ENCODE measurements at places on chromosomes 4 and X. TPM values are rescaled to one million over a fixed set of nuclear protein-coding genes. Genes with fewer than 3 reads are reported as not detected.

Gene ADAMTS3
- polyA plus RNA-seq = not detected

DNA sequence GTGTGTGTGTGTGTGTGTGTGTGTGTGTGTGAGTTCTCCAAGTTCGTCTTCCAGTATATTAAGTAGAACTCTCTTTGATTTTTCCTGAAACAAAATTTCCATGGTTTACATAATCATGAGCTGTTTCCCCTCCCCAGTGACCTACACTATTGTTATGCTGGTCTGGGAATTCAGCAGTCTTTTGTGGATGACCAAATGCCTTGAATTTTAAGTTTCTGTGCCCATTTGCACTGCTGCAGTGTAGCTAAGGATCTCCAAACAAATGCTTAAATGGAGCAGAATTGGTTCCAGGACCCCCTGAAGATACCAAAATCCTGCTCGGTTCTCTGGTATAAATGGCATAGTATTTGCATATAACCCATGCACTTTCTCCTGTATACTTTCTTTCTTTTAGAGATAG, 77.2 kb upstream of the SLC34A2 start:
- H3K27me3 ChIP-seq = no peaks in the 10 kb centered on the region
- H3K36me3 ChIP-seq = no peaks in the 10 kb centered on the region
- H3K4me3 ChIP-seq = no peak overlapping the region

DNA sequence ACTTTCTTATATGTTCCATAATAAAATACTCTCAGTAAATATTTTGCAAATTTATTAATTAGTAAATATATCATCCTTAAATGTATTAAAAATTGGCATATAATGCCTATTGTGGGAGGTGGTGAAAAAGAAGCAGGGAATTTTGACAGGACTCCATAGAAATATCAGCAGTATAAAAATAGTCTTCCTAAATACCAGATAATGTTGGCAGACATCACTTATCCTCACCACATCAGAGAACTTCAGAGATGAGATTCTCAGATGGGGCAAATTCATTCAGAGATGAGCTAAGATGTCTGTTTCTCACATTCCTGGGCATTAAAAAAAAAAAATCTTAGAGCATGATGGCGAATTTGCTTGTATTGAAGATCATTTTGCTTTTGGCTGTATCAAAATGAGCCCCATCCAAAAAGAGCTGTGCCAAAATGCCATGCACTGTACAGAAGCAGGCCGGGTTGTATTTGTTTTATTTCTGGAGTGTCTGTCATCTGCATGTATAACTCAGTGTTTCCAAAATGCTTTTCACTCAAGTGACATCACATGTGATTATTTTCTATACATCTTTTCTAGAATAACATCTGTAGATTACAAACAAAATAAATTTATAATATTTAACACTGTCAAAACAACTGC, 41.7 kb downstream of the ATP8A1 start:
- H3K4me1 ChIP-seq = peaks cover 19% of the 10 kb centered on the region
- H3K27me3 ChIP-seq = no peaks in the 10 kb centered on the region
- peaks cover 28% of the 10 kb centered on the region for H3K36me3 ChIP-seq
- H3K4me3 ChIP-seq = no peak overlapping the region
- no peak overlapping the region for H3K27ac ChIP-seq

Gene PPEF2
- not detected for polyA plus RNA-seq

Gene HAUS3
- polyA plus RNA-seq = 22.4 TPM

DNA sequence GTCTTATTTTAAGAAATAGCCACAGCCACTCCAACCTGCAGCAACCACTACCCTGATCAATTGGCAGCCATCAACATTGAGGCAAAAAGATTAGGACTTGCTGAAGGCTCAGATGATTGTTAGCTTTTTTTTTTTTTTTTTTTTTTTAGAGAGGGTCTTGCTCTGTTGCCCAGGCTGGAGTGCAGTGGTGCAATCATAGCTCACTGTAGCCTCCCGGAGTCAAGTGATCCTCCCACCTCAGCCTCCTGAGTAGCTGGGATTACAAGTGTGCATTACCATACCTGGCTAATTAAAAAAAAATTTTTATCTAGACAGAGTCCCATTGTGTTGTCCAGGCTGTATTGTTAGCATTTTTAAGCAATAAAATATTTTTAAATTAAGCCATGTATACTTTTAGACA, 26.5 kb downstream of the RHOH start:
- no peak for DNase-seq
- H3K4me3 ChIP-seq = no peak overlapping the region
- peak overlapping the region; percentile 27 for H3K27ac ChIP-seq
- H3K4me1 ChIP-seq = peaks cover 92% of the 10 kb centered on the region
- peaks cover 35% of the 10 kb centered on the region for H3K36me3 ChIP-seq

Gene ARX
- not detected for polyA plus RNA-seq

Gene CITED1
- not detected for polyA plus RNA-seq

Gene GAGE12F
- polyA plus RNA-seq = not detected

- H3K36me3 ChIP-seq = no peaks in the 10 kb centered on the region
- H3K27ac ChIP-seq = no peak overlapping the region
- no peaks in the 10 kb centered on the region for H3K4me1 ChIP-seq
- no peaks in the 10 kb centered on the region for H3K27me3 ChIP-seq
- no peak for DNase-seq
- no peak overlapping the region for H3K4me3 ChIP-seq
Observed at GRCh38 chr4:136818811-136819330, 713.4 kb downstream of the PCDH18 start.

DNA sequence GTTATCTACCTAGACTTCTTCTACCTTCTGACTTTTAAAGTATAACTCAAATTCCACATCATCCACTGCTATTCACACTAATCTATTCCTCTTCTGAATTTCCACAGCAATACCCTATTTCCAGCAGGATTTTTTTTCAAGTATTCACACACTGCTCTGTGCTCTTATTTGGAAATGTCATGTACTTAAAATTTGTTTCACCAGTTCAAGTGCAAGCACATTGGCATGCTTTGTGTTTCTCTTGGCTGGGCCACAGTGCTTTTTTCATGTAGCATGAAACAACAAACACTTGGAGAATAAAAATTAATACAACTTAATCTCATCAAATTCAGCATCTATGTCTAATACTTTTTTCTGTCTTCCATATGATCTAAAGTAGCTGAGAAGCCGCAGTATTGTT, 161.8 kb upstream of the PCDH18 start:
- no peaks in the 10 kb centered on the region for H3K4me1 ChIP-seq
- H3K27me3 ChIP-seq = no peaks in the 10 kb centered on the region
- H3K36me3 ChIP-seq = no peaks in the 10 kb centered on the region
- no peak overlapping the region for H3K27ac ChIP-seq

- no peak for DNase-seq
- peak overlapping the region; percentile 77 for H3K27ac ChIP-seq
- H3K27me3 ChIP-seq = no peaks in the 10 kb centered on the region
- peak overlapping the region; percentile 25 for H3K4me3 ChIP-seq
Observed at GRCh38 chrX:65707151-65707550, 39.7 kb downstream of the MSN start.

DNA sequence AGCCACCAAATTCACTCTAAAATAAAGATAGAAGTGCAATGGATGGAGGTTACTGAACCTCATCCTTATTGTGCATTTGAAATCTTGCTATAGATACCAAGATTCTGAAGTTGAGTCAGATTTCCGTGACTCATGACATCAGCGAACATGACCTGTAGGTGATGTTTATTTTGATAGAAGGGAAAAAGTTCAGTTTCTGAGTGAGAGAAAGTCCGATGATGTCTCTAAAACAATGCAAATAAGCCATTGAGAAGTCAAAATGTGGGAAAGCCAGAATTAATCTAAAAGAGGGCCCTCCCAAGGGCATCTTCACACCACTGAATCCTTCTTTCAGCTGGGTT, 20.0 kb downstream of the PHOX2B start:
- H3K27ac ChIP-seq = no peak overlapping the region
- H3K4me3 ChIP-seq = no peak overlapping the region
- no peaks in the 10 kb centered on the region for H3K4me1 ChIP-seq
- no peak for DNase-seq
- no peaks in the 10 kb centered on the region for H3K36me3 ChIP-seq

DNA sequence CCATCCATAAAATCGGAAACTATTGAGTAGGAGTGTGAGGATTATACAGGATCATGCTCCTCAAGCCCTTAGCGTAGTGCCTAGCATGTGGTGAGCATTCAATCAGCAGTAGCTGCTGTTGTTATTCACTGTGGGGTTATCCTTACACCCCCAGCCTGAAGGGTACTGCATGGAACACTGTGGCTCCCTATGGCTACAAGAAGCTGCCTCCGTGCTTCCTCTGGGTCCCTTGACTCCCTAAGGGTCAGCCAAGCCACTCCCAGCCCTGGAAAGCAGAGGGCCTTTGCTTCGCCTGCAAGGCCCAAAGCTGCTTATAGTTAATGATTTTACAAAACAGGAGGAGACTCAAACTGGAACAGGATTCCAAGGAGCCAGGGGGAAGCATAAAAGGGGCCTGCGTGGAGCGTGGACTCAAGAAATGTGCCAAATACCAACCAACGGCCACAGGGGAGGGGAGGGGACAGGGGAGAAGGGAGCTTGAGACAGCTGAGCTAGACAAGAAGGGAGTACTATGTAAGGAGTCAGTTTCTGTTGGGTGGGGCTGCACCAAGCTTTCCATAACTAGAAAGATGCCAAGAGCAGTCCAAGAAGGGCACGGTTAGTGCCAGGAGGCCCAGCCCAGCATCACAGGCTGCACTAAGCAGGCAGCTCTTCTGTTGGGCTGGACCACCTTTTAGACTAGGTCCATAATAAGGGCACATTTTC, 15.9 kb downstream of the SEPTIN6 start:
- peaks cover 42% of the 10 kb centered on the region for H3K4me1 ChIP-seq
- no peaks in the 10 kb centered on the region for H3K27me3 ChIP-seq
- peak overlapping the region; percentile 64 for H3K4me3 ChIP-seq
- DNase-seq = no peak

All from naive B cell (primary cell).